ENCODE measurements at places on chromosomes 3 and 15. TPM values are rescaled to one million over a fixed set of nuclear protein-coding genes. Genes with fewer than 3 reads are reported as not detected.

- DNase-seq, result no peak
- no peak overlapping the region for H3K4me3 ChIP-seq
- no peak overlapping the region for H3K27ac ChIP-seq
Observed at GRCh38 chr3:127632035-127632820, 3.2 kb downstream of the PODXL2 start.

DNA sequence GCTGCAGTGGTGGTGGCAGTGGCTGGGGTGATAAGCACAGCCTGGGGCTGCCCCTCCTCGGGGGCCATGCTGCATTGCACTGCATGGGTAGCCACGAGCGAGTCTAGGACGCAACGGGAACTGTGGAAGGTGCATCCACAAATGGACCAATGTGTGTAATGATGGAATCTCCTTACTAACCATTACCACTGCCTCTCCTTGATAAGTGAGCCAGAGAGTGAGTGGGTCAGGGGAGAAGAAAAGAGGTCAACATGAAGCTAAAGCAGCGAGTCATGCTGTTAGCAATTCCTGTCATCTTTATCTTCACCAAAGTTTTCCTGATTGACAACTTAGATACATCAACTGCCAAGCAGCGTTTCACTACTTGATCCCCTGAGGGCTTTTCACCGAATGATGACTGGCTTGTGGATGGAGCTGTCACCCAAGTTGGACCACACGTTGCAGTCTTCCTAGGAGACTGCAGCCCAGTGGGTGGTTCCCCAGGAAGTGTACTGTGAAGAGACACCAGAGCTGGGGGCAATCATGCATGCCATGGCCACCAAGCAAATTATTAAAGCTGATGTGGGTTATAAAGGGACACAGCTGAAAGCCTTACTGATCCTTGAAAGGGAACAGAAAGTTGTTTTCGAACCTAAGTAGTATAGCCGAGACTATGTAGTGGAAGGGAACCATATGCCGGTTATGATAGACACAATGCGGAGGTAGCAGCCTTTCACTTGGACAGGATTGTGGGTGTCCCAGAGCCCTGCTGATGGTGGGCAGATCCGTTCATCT is 20.6 kb downstream of the SAMD7 start:
- no peak for DNase-seq
- H3K27me3 ChIP-seq, result peaks cover 27% of the 10 kb centered on the region
- no peaks in the 10 kb centered on the region for H3K36me3 ChIP-seq
- H3K4me3 ChIP-seq, result no peak overlapping the region
- no peaks in the 10 kb centered on the region for H3K4me1 ChIP-seq
- no peak overlapping the region for H3K27ac ChIP-seq

DNA sequence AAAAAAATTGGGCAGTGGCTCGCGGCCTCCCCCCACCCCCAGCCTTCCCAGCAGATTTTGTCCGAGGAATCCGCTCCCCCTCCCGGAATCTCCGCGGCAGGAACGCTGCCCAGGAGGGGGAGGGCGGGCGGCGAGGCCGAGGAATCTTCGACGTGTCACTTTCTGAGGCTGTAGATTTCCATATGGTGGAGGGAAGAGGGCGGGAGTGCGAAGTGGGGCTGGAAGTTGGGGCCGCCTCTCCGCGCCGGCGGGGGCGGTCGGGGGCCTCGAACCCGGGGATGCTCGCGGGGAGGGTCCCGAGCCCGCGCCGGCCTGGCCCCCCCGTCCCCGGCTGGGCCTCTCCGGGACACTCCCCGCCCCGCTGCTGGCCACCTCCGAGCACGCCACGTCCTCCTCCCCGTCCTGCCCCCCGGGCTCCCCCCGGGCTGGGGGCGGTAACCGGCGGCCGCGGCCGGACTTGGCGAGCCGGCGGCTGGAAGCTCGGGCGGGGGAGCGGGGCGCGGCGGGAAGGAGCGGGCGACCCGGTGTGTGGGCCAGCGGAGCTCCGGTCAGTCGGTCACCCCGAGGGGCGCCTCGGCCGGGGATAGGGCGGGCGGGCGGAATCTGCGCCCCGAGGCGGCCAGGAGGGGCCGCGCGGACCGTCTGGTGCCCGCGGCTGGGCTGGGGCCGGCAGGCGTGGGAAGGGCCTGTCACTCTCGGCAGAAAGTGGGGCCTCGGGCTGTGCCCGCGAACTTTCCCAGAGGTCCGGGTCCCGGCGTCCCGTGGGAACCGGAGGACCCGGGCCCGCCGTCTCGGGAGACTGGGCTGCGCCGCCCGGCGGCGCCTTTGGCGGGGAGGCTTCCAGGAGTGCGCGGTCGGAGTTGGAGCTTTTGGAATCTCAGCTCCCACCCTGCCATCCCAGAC is 951 bp downstream of the FNDC3B start:
- peak overlapping the region; percentile 88 for H3K4me3 ChIP-seq
- H3K4me1 ChIP-seq, result peaks cover 42% of the 10 kb centered on the region
- peaks cover 7% of the 10 kb centered on the region for H3K36me3 ChIP-seq
- H3K27ac ChIP-seq, result peak overlapping the region; percentile 97

DNA sequence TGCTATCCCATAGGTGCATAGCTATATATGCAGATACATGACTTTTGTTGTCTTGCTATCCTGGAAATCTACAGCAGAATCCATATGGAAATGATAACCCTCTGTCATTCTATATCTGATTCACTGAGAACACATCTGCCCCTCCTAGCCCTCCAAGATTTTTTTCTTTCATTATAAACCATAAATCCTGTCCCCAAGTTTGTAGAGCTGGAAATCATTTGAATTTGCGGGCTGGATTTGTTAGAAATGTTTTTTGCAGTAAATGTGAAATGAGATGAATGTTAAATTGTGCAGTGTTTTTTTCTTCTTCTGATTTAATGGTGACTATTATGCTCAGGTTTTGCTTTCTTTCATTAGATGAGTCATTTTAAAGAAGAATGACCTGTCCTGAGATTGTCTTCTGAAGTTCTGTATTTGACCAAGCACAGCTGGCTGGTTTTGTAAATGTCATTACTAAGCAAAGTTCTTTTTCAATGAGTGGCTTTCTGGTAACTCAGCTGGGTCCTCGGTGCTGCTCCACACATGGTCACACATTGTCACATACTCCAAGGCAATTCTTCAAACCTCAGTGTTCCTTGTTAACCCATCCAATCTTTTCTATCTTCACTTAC is 25.3 kb upstream of the ABHD17C start:
- no peaks in the 10 kb centered on the region for H3K36me3 ChIP-seq
- no peak for DNase-seq
- peaks cover 24% of the 10 kb centered on the region for H3K27me3 ChIP-seq
- no peak overlapping the region for H3K4me3 ChIP-seq
- no peaks in the 10 kb centered on the region for H3K4me1 ChIP-seq

- H3K36me3 ChIP-seq, result no peaks in the 10 kb centered on the region
- no peak for DNase-seq
- no peak overlapping the region for H3K4me3 ChIP-seq
- H3K27me3 ChIP-seq, result no peaks in the 10 kb centered on the region
Observed at GRCh38 chr3:25372167-25372566, 55.9 kb upstream of the RARB start.

- H3K36me3 ChIP-seq, result no peaks in the 10 kb centered on the region
- H3K4me1 ChIP-seq, result no peaks in the 10 kb centered on the region
- no peak overlapping the region for H3K27ac ChIP-seq
- no peak overlapping the region for H3K4me3 ChIP-seq
Observed at GRCh38 chr15:33419701-33420100, 108.9 kb downstream of the RYR3 start.

DNA sequence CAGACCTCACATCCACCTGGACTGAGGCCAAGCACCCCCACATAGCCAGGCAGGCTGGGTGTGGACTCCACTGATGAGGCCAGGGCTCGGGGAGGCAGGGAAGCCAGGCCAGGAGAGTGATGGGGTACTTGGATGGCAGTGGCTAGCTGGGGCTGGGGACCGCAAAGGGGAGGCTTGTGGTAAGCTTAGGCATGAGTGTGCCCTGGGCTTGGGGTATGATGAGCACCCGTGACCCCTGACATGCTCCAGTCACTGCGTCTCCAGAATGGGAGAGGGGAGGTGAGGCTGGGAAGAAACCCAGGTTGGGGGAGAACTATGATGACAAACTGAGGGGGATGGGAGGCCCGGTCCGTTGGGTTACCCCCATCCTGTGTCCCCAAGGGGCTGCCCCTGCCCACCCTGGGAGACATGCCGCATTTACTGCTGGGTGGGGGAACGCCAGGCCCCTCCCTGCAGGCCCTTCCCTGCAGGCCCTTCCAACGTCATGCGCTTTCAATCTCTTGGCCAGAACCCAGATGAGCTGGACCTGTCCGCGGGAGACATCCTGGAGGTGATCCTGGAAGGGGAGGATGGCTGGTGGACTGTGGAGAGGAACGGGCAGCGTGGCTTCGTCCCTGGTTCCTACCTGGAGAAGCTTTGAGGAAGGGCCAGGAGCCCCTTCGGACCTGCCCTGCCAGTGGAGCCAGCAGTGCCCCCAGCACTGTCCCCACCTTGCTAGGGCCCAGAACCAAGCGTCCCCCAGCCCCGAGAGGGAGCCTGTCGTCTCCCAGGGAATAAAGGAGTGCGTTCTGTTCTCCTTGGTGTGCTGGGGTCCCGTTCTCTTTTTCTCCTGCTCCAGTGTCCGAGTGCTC is 34.1 kb downstream of the TSPAN3 start:
- H3K4me3 ChIP-seq, result no peak overlapping the region
- H3K27ac ChIP-seq, result no peak overlapping the region
- H3K36me3 ChIP-seq, result peaks cover 12% of the 10 kb centered on the region

- no peaks in the 10 kb centered on the region for H3K36me3 ChIP-seq
- DNase-seq, result no peak
- H3K27ac ChIP-seq, result no peak overlapping the region
- no peaks in the 10 kb centered on the region for H3K4me1 ChIP-seq
- H3K4me3 ChIP-seq, result no peak overlapping the region
- peaks cover 9% of the 10 kb centered on the region for H3K27me3 ChIP-seq
Observed at GRCh38 chr3:46314517-46314916, 39.4 kb upstream of the CCR2 start.

- no peaks in the 10 kb centered on the region for H3K27me3 ChIP-seq
- H3K27ac ChIP-seq, result no peak within 1 kb of the TSS
- no peak within 1 kb of the TSS for H3K4me3 ChIP-seq
- no peak for DNase-seq
Observed at GRCh38 chr15:23565395-23566070, at the start of gene MKRN3. TSS of gene MKRN3 (plus strand) at chr15:23565674. CDS start at chr15:23565783, 109 bp downstream.

GRCh38 chr3:132360717-132361116 is 43.5 kb downstream of the ACP3 start:
- DNase-seq, result no peak
- H3K27me3 ChIP-seq, result peaks cover 62% of the 10 kb centered on the region
- H3K4me3 ChIP-seq, result no peak overlapping the region
- no peaks in the 10 kb centered on the region for H3K36me3 ChIP-seq
- H3K4me1 ChIP-seq, result no peaks in the 10 kb centered on the region

DNA sequence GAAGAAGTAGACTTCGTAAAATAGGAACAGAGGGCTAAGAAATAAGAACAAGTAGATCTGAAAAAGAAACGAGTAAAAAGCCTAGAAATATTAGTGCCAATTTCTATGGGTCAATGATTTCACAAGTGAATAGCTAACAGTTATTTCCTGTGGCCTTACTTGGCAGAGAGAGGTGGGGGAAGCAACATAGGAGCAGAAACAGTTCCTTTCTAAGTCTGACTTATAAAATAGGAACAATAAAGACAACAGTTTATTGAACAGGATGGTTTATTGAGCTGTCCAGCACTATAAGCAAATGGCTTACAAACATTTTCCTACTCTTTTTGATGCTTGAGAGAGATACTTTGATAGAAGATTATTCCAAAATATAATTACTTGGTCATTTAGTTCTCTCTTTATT is 37.9 kb downstream of the AGTR1 start:
- H3K27ac ChIP-seq, result no peak overlapping the region
- no peak for DNase-seq
- H3K36me3 ChIP-seq, result no peaks in the 10 kb centered on the region
- no peak overlapping the region for H3K4me3 ChIP-seq

GRCh38 chr3:45214061-45214680 is 11.9 kb downstream of the TMEM158 start:
- DNase-seq, result no peak
- no peaks in the 10 kb centered on the region for H3K27me3 ChIP-seq
- no peak overlapping the region for H3K27ac ChIP-seq
- no peaks in the 10 kb centered on the region for H3K36me3 ChIP-seq
- H3K4me3 ChIP-seq, result no peak overlapping the region
- H3K4me1 ChIP-seq, result peaks cover 24% of the 10 kb centered on the region

GRCh38 chr3:152243301-152243711 is 25.4 kb upstream of the MBNL1 start:
- DNase-seq, result no peak
- H3K36me3 ChIP-seq, result no peaks in the 10 kb centered on the region
- no peaks in the 10 kb centered on the region for H3K27me3 ChIP-seq

DNA sequence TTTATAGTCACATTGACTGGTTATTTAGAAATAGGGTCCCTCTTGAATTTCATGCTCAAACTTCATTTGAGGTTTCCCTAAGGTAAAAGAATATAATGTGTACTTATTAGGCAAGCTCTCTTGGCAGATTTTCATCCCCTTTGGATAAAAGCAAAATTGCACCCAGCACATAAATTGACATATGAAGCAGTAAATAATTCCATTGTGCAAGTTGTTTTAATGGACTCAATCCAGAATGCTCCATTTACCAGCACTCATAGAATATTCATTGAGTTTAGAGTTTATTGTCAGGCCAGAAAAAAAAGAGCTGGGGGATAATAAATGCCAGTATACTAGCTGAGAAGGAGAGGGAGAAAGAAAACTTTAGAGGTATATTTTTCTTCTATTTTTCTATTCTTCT is 136.8 kb downstream of the TPRG1 start:
- H3K36me3 ChIP-seq, result no peaks in the 10 kb centered on the region
- no peak overlapping the region for H3K4me3 ChIP-seq
- H3K27ac ChIP-seq, result no peak overlapping the region
- no peaks in the 10 kb centered on the region for H3K27me3 ChIP-seq
- peaks cover 48% of the 10 kb centered on the region for H3K4me1 ChIP-seq

GRCh38 chr3:7512048-7512447 is 651.1 kb downstream of the GRM7 start:
- H3K4me3 ChIP-seq, result no peak overlapping the region
- H3K4me1 ChIP-seq, result peaks cover 20% of the 10 kb centered on the region
- no peak overlapping the region for H3K27ac ChIP-seq
- no peak for DNase-seq
- peaks cover 26% of the 10 kb centered on the region for H3K27me3 ChIP-seq

GRCh38 chr15:82900511-82901060 is 51.9 kb downstream of the HOMER2 start:
- no peaks in the 10 kb centered on the region for H3K27me3 ChIP-seq
- DNase-seq, result no peak
- H3K27ac ChIP-seq, result no peak overlapping the region
- H3K36me3 ChIP-seq, result no peaks in the 10 kb centered on the region
- H3K4me1 ChIP-seq, result no peaks in the 10 kb centered on the region

GRCh38 chr3:107745354-107745753 is 222.6 kb downstream of the BBX start:
- no peak for DNase-seq
- no peak overlapping the region for H3K4me3 ChIP-seq
- peaks cover 11% of the 10 kb centered on the region for H3K36me3 ChIP-seq
- no peaks in the 10 kb centered on the region for H3K27me3 ChIP-seq

The DPPA4 gene
- total RNA-seq, result 1.8 TPM

The CYP19A1 gene
- total RNA-seq, result not detected

The ABI3BP gene
- 175 TPM for total RNA-seq

The NBEAL2 gene
- total RNA-seq, result 14.0 TPM

The SNTN gene
- not detected for total RNA-seq

The LTF gene
- total RNA-seq, result not detected

The EXD1 gene
- total RNA-seq, result not detected

Data from osteocyte (in vitro differentiated cells).